ENCODE measurements at places on chromosomes 1 and 21. TPM values are rescaled to one million over a fixed set of nuclear protein-coding genes. Genes with fewer than 3 reads are reported as not detected.

C1orf105 gene
- not detected for total RNA-seq

IL6R gene
- total RNA-seq = 13.4 TPM

LEFTY1 gene
- total RNA-seq = 0.48 TPM

MPL gene
- 0.31 TPM for total RNA-seq

COA6 gene
- 89.0 TPM for total RNA-seq

ALG14 gene
- total RNA-seq = 14.3 TPM

PCAT6 gene
- 3.0 TPM for total RNA-seq

PODN gene
- total RNA-seq = not detected

ERICH3 gene
- total RNA-seq = not detected

ALPL gene
- total RNA-seq = 0.25 TPM

PRR9 gene
- not detected for total RNA-seq

KANK4 gene
- 0.41 TPM for total RNA-seq

SPRR2E gene
- not detected for total RNA-seq

GPR61 gene
- not detected for total RNA-seq

UHMK1 gene
- 20.9 TPM for total RNA-seq

CCDC190 gene
- total RNA-seq = not detected

B3GALT6 gene
- 22.5 TPM for total RNA-seq

ZP4 gene
- total RNA-seq = not detected

RNF186 gene
- not detected for total RNA-seq

TTC24 gene
- total RNA-seq = not detected

KRTAP11-1 gene
- not detected for total RNA-seq
